ENCODE measurements at places on chromosomes 12 and 14.

DNA sequence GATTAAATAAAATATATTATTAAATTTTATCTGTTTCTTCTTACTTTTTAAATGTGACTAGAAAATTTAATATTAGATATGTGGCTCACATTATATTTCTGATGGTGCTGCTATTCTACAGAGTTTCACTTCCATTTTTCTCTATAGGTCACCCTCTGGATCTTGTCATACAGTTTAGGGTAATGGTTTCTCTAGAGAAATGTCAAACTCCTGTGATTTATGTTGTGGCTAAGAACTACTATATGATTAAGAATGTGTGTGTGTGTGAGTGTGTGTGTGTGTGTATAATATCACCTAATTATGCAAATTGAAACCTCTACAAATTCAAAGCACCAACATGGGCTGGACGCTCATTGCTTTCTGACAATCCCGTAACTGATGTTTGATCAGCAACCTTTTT, 325.9 kb downstream of the ADAMTS20 start:
- no peak for DNase-seq

- DNase-seq = peak; percentile 65
These were observed 34.4 kb upstream of the SYCP3 start for GRCh38 chr12:101773650-101774162.

- no peak for DNase-seq
These were observed 134.6 kb downstream of the CACNA1C start for GRCh38 chr12:2187195-2187945.

- no peak for DNase-seq
These were observed 271.8 kb upstream of the AMIGO2 start for GRCh38 chr12:47351526-47351925.

GRCh38 chr14:99650189-99650588, 5.3 kb downstream of the HHIPL1 start:
- DNase-seq = no peak

Measured in Caco-2 (cell line).